ENCODE measurements at places on chromosomes 7 and 10. TPM values are rescaled to one million over a fixed set of nuclear protein-coding genes. Genes with fewer than 3 reads are reported as not detected.

GBX1 gene
- not detected for total RNA-seq

WDR86 gene
- total RNA-seq: 19.6 TPM

STEAP1 gene
- 6.9 TPM for total RNA-seq

LGI1 gene
- total RNA-seq: not detected

AKR1D1 gene
- total RNA-seq: not detected

TMEM254 gene
- total RNA-seq: 23.9 TPM

PRLHR gene
- total RNA-seq: not detected

TEX36 gene
- total RNA-seq: not detected

TFEC gene
- total RNA-seq: 0.04 TPM

NKX2-3 gene
- total RNA-seq: not detected

DNA sequence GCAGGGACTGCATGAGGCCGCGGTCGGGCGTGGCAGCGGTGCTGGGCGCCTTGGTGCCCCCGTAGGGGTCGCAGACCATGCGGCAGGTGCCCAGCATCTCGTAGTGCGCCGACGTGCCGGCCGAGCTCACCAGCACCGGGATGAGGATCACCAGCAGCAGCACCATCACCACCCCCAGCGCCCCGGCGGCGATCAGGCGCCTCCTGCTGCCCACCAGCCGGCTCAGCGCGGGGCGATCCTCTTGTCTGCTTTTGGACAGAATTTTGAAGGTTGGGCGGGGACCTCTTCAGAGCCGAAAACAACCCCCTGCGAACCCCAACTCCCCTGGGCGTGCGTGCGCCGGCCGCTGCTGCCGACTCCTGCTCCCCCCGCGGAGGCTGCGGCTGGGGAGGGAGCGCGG is 779 bp downstream of the C1QL3 start:
- no peak for DNase-seq

GRCh38 chr7:85620936-85621685 is 434.3 kb upstream of the SEMA3D start:
- no peak for DNase-seq

- no peak for DNase-seq
These were observed 64.6 kb downstream of the ARL5B start for GRCh38 chr10:18723801-18724200.

DNA sequence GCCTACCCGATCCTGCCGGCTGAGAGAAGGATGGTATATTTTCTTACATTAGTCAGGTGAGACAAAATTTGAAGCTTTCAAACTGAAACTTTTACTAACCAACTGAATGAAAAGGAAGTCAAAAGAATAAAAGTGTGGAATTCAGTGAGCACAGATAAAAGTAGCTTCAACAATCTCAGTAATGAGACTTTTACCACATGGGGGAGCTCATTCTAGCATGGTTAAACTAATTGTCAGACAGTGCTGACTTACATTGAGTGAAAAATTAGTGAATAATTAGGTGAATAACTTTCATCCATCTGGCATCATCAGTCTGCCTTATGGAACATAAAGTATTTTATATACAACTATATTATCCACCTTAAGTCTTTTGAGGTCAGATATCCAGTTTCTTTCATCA is 8.4 kb downstream of the FAM237B start:
- no peak for DNase-seq

DNA sequence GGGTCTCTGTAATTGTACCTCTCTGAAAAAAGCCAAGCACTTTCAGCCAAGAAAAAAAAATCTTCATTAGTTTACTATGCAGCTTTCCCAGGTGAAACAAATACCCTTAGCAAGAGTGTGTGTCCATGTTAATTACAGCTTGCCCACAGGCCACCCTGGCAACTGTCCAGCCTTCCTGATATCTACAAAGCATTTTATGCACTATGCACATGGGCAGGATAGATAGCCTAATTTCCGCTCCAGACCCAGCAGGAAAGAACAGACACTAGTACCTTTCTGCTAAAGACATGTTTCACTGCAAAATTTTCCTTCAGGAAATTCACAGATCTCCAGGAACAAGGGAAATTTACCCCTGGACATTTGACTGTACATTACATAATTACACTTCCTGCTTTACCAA is 24.4 kb downstream of the CACNA2D1 start:
- DNase-seq: no peak

DNA sequence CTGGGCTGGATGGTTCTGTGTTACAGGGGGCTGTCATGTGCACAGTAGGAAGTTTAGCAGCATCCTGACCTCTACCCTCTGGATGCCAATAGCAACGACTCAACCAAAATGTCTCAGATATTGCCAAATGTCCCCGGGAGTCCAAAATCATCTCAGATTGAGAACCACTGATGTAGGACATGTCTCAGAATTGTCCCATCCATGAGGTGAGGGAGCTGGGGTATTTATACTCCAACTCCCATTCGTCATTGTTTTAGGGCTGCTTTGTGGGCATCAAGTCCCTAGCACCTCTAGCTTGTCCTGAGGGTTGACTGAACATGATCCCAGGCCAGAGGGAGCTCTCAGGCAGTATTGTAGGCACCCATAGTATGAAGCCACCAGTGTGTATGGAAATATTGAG is 25.2 kb upstream of the COMTD1 start:
- no peak for DNase-seq

GRCh38 chr10:133130602-133131001 is 29.4 kb upstream of the KNDC1 start:
- no peak for DNase-seq

- no peak for DNase-seq
These were observed 76.4 kb upstream of the FEZF1 start for GRCh38 chr7:122380992-122381391.

DNA sequence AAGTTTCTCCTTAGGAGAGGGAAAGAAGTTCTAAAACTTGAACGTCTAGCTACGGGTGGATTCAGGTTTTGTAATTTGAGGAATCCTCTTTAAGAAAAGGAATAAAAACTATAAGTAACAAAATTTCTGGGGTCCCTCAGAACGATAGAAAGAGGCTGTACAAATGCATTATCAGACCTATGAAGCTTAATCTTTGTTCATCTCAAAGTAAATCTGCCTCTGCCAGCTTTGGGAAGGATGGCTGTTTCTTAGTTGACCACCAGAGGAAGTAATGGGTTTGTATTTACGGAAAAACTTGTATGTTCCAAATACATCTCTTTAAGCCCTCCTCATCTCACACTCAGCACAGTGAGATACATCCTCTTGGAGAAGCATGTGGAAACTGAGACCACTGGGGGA is 864 bp downstream of the PSTK start:
- DNase-seq: no peak

- DNase-seq: no peak
These were observed 524.9 kb downstream of the CNTNAP2 start for GRCh38 chr7:146641491-146641890.

GRCh38 chr7:72335561-72336381 is 76.4 kb downstream of the CALN1 start:
- no peak for DNase-seq

GRCh38 chr7:70134029-70134770 is 535.9 kb downstream of the AUTS2 start:
- no peak for DNase-seq

GRCh38 chr10:63603709-63604445 is 82.7 kb downstream of the REEP3 start:
- no peak for DNase-seq

- DNase-seq: no peak
These were observed 129.1 kb downstream of the SUGCT start for GRCh38 chr7:40263752-40264390.

DNA sequence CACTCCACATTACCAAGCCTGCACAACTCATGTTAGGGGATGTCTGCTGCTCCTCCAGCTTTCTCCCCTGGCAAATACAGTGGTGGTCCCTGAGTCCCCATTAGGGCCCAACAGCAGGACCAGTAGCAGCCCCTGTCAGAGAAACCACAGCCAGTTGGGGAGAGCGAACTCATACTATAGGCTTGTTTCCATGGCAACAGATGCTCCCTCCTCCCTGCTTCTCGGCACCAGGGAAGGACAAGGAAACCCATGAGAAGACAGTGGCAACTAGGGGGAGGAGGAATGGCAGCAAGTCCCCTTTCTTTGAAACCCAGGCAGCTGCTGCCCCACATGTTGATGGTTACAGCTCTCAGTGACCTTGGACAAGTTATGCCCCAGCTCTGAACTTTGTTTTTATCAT is 326.4 kb downstream of the KCNMA1 start:
- no peak for DNase-seq

GRCh38 chr10:77732213-77733003 is 94.8 kb upstream of the KCNMA1 start:
- no peak for DNase-seq

- DNase-seq: no peak
These were observed 3.2 kb upstream of the IL2RA start for GRCh38 chr10:6065406-6065805.

- DNase-seq: no peak
These were observed 3.7 kb upstream of the UPP1 start for GRCh38 chr7:48085433-48085791.

DNA sequence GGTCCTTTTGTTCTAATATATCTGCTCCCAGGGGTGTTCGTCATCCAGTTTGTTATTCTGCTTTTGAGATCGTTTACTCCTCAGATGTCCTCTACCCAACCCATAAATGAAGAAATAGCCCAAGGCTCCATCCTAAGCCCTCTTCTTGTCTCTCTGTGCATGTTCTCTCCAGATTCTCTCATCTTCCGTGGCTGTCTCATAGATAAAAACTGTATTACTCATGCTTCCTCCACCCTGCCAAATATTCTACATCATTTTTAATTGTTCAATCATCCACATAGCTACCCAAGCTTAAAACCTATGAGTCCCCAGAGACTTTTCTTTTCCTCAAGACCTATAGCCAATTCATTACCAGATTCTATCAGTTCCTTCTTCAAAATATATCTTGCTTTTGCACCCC is 44.9 kb downstream of the CAV1 start:
- DNase-seq: no peak

DNA sequence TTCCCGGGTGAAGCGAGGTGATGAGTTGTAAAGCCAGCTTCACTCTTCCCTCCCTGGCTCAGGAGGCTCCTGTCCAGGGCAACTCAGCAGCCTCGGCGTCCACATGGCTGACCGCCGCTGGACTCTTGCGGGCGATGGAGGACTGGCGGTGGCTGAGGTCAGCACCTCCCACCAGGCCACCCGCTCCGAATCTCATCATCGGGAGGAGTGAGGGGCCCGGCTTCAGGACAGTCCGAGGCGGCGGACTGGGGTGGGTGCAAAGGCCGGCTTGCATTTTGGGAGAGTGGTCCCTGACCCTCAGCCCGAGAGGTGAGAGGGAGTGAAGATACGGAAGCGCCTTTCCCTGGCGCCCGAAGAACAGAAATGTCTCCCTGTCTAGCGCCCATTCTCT is 759 bp downstream of the DNAJB12 start:
- no peak for DNase-seq

DNA sequence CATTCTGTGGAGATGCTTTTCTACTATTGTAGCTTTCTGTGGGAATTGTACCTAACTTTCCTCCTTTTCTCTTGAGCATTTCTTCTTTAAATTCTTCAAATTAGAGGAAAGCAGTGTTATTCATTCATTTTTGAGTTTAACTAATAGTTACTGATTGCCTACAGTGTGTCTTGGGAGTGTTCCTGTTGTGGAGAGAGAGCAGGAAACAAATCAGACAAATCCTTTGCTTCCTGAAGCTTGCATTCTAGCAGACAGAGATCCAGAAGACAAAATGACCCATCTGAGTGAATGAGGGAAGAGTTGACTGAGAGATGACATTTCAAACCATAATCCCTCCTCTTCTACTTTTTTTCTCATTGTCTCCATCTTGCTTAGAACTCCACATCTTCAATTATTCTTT is 170.4 kb downstream of the SUGCT start:
- DNase-seq: peak; percentile 61

- DNase-seq: no peak
These were observed 38.8 kb downstream of the HTRA1 start for GRCh38 chr10:122500194-122500593.

GRCh38 chr7:2941216-2941859 is 97.2 kb upstream of the GNA12 start:
- no peak for DNase-seq

- no peak for DNase-seq
These were observed 4.8 kb downstream of the KLF6 start for GRCh38 chr10:3780021-3780770.

DNA sequence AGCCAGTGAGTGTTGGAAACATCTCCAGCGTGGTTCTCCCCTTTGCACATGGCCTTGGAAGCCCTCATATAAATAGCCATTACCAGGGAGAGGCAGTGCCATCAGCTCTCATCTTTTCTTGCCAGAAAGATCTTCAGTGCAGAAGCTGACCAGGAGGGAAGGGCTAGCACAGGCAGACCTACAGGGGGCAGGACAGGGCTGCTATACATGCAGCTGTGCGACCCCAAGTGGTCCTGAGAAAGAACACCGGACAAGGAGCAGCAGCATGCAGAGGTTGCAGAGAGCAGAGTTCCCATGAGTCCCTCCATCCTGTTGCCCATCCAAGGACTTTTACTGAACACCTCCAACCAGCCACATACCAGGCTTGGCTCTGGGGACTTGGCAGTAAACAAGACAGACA is 17.1 kb downstream of the GRID1 start:
- no peak for DNase-seq

DNA sequence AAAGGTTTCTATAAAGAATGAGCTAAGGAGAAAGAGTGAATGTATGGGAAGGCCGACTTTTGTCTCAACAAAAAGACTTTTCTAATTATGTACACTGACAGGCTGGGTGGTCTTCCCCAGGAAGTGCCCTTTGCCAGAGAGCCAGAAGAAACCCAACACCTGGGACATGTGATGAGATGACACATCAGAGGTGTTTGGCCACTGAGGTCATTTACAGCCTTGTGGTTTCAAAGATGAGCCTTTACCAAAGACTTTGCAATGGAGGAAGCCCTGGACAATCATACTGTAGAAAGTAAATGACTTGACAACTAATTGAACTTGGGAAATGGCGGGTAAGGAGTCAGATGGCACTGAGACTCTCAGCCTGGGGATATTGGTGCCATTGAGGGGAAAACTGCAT is 3.4 kb upstream of the NRG3 start:
- peak; percentile 53 for DNase-seq

GRCh38 chr10:60604342-60604741 is 173.9 kb upstream of the CDK1 start:
- DNase-seq: no peak

GRCh38 chr7:99848420-99849216 is 20.8 kb downstream of the CYP3A43 start:
- no peak for DNase-seq

DNA sequence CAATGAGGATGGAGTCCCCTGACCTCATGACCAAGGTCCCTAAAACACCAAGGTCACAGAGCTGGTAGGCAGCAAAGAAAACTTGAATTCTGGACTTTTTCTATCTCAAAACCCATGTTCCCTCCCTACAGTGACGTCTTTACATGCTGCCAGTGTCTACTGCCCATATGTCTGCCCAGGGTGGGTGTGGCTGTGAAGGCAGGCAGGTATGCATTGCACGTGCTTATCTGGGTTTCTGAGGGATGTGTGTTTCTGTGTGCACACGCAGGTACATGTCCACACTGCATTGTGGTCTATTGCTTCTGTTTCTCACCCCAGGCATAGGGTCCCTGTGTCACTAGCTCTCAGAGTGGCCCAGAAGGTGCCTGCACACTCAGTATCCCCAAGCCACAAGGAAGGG is 13.5 kb downstream of the ATP6V1F start:
- no peak for DNase-seq

GRCh38 chr10:75240329-75241076 is 4.7 kb upstream of the COMTD1 start:
- DNase-seq: no peak
